ENCODE measurements at places on chromosomes 11 and 22.

- DNase-seq = no peak
These were observed 349.3 kb upstream of the B3GAT1 start for GRCh38 chr11:134761386-134761785.

- DNase-seq = no peak
These were observed at the start of gene CHST1 for GRCh38 chr11:45665206-45665932. CHST1 (minus strand) TSS chr11:45665622; CDS start chr11:45650923, 14,699 bp downstream.

- DNase-seq = no peak
These were observed 600.1 kb downstream of the INSC start for GRCh38 chr11:15714641-15715399.

GRCh38 chr11:37519781-37520180 is 921.7 kb upstream of the RAG2 start:
- DNase-seq = no peak

- DNase-seq = no peak
These were observed 31.0 kb downstream of the IGHMBP2 start for GRCh38 chr11:68934666-68935065.

GRCh38 chr11:18280438-18281045 is 14.5 kb downstream of the SAA1 start:
- DNase-seq = no peak

GRCh38 chr11:70146895-70147520 is 56.1 kb upstream of the FADD start:
- no peak for DNase-seq

GRCh38 chr22:27193636-27194035 is 536.2 kb downstream of the MIAT start:
- no peak for DNase-seq

- no peak for DNase-seq
These were observed 29.3 kb upstream of the MUC5B start for GRCh38 chr11:1193326-1194230.

DNA sequence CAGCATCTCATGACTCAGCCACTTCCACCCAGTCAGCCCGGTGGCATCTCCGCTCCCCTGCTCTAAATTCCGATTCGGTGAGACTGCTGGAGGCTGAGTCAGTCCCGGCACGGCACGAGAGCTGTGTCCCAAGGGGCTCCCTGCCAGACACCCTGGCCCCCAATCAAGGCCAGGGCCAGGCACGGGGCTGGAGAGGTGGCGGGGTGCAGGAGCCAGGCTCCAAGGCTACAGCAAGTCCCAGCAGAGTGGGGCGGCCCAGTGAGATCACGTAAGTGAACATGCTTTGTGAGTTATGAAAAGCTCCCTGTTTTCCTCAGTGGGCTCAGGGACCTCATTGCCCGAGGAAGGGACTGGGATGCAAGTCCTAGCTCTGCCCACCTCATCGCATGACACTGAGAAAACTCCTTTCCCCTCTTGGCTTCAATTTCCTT is 3.0 kb downstream of the C11orf68 start:
- peak; percentile 84 for DNase-seq

DNA sequence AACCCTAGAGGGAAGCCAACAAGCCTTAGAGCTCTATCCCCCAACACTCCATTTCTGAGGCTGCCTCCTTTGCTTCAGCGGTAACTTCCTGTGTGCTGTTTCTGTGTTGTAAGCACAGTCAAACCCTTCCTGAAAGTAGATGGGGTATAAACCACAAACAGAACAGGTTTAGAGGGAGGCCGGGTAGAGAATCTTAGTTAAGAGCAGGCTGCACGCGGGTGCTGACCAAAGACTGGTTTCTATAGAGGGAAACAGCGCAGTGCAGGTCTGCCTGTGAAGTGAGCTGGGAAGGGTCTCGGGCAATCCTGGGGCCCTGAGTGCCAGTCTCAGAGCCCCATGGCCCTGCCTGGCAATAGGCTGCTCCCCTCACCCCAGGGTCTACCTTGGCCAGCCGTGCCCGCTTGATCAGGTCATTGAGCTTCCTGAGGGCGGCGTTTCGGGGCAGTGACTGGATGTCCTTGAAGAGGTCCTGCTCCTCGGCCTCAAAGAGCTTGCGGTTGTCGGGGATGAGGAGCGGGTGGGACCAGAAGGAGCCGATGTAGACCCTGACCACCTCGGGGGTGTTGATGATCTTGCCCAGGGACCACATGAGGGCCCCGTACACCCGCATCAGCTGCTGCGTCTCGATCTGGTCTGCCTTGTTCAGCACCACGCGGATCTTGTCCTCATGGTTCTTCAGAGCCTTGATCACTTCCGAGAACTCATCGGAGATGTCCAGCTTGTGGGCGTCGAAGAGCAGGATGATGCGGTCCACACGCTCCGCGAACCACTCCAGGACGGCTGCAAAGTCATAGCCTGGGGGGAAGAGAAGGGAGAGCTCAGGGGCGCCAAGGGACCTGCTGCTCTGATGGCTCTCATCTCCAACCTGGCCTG is 15.3 kb upstream of the CDC42BPG start:
- DNase-seq = no peak

DNA sequence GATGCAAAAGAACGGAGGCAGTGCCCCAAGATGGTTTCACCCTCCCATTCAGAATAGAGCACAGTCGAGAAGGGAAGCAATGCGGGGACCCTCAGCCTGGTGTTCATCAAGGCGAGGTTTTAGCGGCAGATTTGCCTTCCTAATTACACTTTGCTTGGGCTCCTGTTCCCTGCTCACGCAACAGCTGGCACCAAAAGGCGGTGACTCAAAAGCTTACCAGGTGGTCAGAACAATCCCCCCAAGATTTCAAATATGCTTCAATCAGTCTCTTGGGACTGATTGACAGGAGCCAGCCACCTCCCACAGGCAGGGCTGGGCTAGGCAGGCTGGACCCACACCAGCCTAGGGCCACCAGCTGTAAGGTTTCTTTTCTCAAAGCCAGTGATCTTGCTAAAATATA is 14.2 kb downstream of the IGSF9B start:
- DNase-seq = no peak

- DNase-seq = no peak
These were observed 649.0 kb upstream of the ANO5 start for GRCh38 chr11:21543901-21544300.

GRCh38 chr11:73217131-73217809 is 811 bp upstream of the P2RY2 start:
- no peak for DNase-seq

DNA sequence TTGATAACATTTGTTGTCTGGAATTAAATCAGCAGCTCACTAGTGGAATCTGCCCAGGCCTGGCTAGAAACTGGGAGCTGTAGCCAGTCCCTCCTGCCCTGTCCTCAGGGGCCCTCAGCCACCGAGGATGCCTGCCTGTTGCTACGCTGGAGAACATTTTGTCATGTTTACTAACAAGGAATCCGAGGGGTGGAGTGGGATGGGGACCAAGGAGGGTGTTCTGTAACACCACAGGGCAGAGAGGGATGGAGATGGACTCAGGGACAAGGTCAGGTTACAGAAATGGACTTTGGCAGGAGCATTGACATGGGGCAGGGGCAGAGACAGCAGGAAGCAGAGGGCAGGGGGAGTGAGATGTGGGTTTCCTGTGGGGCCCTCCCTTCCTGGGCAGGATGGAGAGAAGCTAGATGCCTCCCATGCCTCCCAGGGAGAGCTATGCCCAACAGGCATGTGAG is 45.8 kb upstream of the AMPD3 start:
- no peak for DNase-seq

DNA sequence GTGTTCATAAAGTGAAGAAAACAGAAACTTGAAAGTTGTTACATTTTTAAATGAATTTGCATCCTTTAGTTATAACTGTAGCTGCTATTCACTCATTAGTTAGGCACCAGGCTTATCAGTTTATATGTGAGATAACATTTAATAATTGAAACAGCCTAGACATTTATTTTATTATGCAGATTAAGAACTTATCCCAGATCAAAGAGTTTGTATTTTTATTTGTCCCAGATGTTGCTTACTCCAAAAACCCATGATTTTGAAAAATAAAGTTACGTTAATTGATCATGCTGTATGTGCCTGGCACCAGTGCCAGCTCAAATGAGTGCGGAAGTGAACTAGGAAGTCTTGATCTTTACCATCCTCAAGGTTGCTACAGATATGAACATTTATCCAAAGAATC is 172.7 kb upstream of the CARD18 start:
- no peak for DNase-seq

GRCh38 chr11:26936109-26936508 is 57.8 kb upstream of the FIBIN start:
- no peak for DNase-seq

DNA sequence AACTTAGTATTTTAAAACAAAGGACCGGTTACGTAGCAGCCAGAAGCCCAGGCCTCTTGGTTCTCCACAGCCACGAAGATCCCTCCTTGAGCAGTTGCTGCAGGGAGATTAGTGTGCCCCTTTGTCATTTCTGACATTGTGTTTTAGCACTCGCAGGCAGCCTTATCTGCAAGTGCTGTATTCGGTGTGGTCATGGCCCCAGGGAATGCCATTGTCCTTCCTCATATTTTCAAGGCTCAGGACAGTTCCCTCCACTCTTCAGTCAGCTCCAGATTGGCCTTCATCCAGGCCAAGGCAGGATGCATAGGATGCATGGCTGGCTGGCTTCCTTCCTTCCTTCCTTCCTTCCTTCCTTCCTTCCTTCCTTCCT is 88.5 kb downstream of the ZBTB16 start:
- no peak for DNase-seq

GRCh38 chr11:13784855-13785254 is 116.4 kb downstream of the FAR1 start:
- no peak for DNase-seq
